ENCODE measurements at places on chromosomes 12 and 14. TPM values are rescaled to one million over a fixed set of nuclear protein-coding genes. Genes with fewer than 3 reads are reported as not detected.
A peak's percentile ranks its signal among the peaks of the same experiment; 100 is the strongest.

GRCh38 chr14:69049675-69050074, 70.6 kb upstream of the ACTN1 start:
- no peak for DNase-seq

GRCh38 chr12:106673141-106673540, 90.3 kb downstream of the RFX4 start:
- DNase-seq = peak; percentile 56

DNA sequence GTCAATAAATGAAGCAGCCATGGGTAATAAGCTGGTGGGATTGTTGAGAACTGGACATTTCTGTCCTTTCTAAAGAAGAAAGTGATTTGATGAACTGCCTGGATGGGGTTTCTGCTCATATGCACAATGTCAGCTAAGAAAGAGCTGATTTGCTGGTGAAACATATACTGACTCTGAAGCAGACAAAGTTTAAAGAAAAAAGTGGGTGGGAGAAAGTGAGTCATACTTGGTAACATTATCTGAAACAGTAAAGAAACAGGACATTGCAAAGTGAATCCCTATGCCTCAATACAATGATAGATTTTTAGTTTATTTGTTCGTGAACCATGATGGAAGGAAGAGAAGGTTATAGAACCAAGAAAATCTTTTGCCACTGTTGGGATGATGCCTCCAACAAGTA, 95.6 kb upstream of the DNM1L start:
- no peak for DNase-seq

DNA sequence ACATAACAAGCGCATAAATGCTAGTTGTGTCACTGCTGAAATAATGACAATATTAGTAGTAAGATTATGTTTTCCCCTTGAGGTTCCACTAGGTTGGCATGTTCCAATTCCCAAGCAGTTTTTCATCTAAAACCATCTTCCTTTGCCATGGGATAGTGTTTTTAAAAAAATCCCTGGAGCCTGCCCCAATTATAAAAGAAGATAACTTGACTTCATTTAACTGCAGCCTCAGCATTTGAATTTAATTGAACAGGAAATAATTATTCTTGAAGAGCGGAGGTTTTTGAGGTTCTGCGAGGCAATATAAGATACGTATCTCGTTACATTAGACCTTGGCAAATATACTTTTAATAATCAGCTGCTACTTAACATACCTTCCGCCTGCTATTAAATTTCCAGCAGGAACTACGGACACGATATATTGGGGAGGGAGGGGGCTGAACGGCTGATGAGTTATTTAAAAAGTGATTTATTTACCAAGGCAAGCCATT, 65.2 kb upstream of the HSPB8 start:
- DNase-seq = no peak

GRCh38 chr12:4001031-4001430, 127.8 kb upstream of the PARP11 start:
- DNase-seq = no peak

- no peak for DNase-seq
Observed at GRCh38 chr12:116502989-116503496, 56.1 kb upstream of the MAP1LC3B2 start.

- DNase-seq = peak; percentile 97
Observed at GRCh38 chr12:6827437-6827911, 733 bp upstream of the P3H3 start.

GRCh38 chr12:49707812-49708147, 575 bp upstream of the FMNL3 start:
- no peak for DNase-seq

- DNase-seq = peak; percentile 88
Observed at GRCh38 chr14:21014761-21015190, 10.1 kb downstream of the NDRG2 start.

GRCh38 chr12:10617863-10618262, 4.5 kb upstream of the MAGOHB start:
- DNase-seq = no peak

GRCh38 chr14:68819260-68819691, 26.4 kb upstream of the ZFP36L1 start:
- DNase-seq = no peak

GRCh38 chr14:71498212-71498611, 434.0 kb upstream of the RGS6 start:
- DNase-seq = no peak

DNA sequence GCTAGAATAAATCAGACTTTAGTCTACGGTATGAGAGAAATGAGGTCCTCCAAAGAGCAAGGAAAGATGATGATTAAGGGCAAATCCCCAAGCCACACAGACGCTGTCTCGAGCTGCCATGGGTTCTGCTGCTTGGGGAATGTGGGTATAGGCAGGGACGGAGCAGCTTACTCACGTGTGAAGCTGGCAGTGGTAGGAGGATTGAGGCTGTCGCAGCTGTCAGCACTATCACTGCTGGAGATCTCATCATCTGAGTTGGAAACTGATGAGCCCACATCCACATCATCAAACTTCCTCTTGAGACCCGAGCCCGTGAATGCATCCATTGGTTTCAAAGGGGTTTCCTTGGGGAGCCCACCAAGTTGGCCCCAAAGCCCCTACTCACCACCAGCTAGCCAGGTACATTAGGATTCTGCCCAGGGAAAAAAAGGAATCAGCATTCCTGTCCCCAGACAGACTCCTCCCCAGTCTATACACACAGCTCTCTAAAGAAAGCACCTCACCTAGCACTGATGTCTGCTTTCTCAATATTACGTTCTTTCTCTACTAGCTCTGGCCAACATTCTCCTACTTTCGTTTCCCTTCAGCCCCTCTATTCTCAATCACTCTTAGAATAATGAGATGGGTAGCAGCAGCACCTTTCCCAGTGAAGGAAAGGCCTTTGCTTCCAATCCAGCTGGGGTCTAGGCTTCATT, 7.0 kb downstream of the CSRNP2 start:
- no peak for DNase-seq

DNA sequence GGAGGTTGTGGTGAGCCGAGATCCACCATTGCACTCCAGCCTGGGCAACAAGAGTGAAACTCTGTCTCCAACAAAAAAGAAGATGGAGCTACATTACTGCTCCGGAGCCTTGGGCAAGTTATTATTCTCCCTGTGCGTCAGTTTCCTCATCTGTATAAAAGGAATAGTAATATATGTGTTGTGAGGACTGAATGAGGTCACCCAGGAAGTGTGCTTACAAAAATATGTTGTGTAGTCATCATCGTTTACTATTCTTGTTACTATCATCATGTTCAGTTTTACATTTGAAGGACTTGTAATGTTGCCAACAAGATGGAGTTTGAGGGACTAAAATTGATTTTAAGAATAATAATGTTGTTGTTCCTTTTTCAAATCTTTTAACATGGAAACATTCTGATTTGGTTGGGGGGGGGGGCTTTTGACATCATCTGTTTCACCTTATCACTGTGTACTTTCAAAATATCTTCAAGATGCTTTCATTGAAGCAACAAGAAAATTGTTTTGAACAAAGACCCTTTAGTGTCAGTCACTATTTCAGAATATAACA, 156.8 kb downstream of the PDE3A start:
- no peak for DNase-seq

- no peak for DNase-seq
Observed at GRCh38 chr12:89882050-89882449, 173.4 kb upstream of the ATP2B1 start.

GRCh38 chr12:111430433-111431353, 25.0 kb downstream of the SH2B3 start:
- no peak for DNase-seq

DNA sequence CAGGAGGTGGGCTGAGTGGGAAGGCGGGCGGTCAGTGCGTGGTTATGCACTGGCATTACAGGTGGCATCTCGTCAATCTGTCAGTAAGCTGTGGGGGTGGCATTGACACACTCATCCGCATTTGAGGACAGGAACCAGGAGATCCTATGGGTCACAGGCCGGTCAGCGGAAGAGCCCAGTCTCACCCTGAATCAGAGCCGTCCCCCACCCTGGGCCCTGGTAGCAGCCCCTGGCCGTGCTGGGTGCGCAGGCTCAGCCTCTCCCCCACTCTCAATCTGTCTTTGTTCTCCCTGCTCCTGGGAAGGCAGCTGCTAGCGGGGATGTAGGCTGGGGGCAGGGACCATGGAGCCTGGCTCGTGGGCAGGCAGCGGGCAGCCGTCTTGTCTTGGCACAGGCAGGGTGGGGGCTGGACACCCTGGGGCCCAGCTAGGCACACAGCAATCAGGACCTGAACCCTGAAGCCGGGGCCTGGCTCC, 5.1 kb downstream of the INF2 start:
- DNase-seq = no peak

DNA sequence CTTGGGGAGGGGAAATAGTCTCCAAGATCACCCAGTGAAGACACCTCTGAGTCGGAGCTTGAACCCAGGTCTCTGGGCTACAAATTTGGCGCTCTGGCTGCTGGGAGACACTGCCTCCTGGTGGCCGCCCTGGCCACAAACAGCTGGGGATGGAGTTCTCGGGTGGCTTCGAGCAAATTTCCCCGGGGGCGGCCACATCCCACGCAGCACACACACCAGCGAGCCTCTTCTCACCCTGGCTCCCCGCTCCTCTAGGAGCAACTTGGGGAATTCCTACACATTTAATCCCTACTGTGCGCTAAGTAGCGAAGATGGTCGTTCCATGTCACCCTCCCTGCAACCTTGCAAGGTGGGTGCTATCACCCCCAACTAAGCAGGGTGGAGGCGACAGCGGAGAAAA, 66.2 kb upstream of the BEGAIN start:
- peak; percentile 58 for DNase-seq

GRCh38 chr12:4215229-4216186, 58.1 kb upstream of the CCND2 start:
- DNase-seq = no peak

- DNase-seq = no peak
Observed at GRCh38 chr14:24669651-24670050, 35.7 kb upstream of the GZMB start.

GRCh38 chr12:76768576-76768975, 4.7 kb downstream of the ZDHHC17 start:
- DNase-seq = no peak

DNA sequence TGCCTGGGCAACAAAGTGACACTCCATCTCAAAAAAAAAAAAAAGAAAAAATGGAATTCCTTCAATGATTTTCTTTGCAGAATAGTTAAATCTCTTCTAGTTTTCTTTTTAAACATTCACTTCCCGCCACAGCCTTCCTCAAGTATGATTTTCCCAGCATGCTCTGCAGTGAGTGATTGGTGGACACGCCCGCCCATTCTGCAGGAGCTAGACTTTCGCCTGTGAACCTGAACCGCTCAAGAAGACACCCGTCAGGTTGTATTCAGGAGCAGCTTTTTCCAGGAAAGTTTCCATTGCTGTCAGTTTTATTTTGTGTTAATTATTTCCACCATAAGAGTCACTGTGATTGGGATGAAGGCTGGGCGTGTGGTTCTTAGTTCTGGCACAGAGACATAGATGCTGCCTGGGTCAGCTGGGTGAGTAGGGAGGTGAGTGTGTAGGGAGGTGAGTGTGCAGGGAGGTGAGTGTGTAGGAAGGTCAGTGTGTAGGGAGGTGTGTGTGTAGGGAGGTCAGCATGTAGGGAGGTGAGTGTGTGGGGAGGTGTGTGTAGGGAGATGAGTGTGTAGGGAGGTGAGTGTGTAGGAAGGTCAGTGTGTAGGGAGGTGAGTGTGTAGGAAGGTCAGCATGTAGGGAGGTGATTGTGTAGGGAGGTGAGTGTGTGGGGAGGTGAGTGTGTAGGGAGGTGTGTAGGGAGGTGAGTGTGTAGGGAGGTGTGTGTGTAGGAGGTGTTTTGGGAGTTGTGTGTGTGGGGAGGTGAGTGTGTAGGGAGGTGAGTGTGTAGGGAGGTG, 76.2 kb downstream of the KIF26A start:
- no peak for DNase-seq

DNA sequence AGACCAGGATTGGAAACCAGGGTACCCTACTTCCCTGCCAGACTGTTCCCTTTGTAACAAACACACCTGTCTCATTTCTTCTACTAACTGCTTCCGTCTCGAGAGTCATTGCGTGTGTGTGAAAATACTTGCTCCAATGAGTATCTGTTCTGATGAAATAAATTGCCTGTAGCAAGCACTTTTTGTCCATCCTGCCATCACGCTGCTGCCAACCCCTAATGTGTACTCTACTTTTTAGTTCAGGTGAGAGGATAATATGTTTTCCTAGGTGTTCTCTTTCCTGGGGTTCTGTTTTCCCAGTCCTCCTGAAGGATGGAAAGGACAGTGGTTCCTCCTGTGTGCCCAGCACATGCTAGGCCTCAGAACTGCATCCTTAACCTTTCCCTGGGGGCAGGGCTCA, 1.0 kb downstream of the TUNAR start:
- no peak for DNase-seq

GRCh38 chr14:54738009-54738408, 164.6 kb downstream of the GCH1 start:
- no peak for DNase-seq

DNA sequence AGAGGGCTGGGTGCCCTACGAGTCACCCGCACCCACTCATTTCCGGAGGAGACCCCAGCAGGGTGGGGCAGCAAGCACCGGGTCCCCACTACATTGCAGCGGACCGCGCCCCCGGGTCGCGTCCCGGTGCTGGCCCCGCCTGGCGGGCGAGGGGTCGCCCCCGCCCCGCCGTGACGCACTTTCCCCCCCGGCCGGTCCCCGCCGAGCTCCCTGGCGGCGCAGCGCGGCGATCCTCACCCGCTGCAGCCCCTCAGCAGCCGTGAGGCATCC, 106.1 kb downstream of the PRICKLE1 start:
- no peak for DNase-seq

Gene RPGRIP1
- total RNA-seq = not detected

Gene DBX2
- not detected for total RNA-seq

Gene SERPINA6
- not detected for total RNA-seq

Gene SPIC
- not detected for total RNA-seq

Gene ACOT6
- not detected for total RNA-seq

Gene NTN4
- 0.59 TPM for total RNA-seq

Gene PLBD2
- 85.7 TPM for total RNA-seq

Gene SLCO1B1
- not detected for total RNA-seq

Gene NT5DC3
- 2.1 TPM for total RNA-seq

Gene FLRT2
- total RNA-seq = 69.6 TPM

All from glutamatergic neuron (in vitro differentiated cells).